ENCODE measurements at places on chromosomes 7 and 10. TPM values are rescaled to one million over a fixed set of nuclear protein-coding genes. Genes with fewer than 3 reads are reported as not detected.

DNA sequence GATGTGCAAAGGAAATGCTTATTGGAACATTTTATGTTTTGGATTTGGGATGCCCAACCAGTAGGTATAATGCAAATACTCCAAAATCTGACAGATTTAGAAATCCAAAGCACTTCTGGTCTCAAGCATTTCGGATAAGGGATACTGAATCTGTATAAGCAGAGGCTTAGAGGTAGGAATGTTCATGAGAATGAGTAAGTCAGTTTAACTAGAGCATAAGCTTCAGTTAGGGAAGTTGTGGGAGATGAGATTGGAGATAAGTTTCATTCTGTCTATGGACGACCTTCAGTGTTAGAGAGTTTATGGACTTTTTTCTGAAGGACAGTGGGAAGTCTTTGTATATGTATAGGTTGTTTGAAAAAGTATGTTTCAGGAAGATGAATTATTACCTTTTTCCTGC is 10.4 kb downstream of the TAX1BP1 start:
- DNase-seq: no peak

GRCh38 chr7:141118767-141119166 is 44.9 kb downstream of the TMEM178B start:
- no peak for DNase-seq

- no peak for DNase-seq
These were observed 61.3 kb downstream of the FOXL3 start for GRCh38 chr7:351256-351655.

DNA sequence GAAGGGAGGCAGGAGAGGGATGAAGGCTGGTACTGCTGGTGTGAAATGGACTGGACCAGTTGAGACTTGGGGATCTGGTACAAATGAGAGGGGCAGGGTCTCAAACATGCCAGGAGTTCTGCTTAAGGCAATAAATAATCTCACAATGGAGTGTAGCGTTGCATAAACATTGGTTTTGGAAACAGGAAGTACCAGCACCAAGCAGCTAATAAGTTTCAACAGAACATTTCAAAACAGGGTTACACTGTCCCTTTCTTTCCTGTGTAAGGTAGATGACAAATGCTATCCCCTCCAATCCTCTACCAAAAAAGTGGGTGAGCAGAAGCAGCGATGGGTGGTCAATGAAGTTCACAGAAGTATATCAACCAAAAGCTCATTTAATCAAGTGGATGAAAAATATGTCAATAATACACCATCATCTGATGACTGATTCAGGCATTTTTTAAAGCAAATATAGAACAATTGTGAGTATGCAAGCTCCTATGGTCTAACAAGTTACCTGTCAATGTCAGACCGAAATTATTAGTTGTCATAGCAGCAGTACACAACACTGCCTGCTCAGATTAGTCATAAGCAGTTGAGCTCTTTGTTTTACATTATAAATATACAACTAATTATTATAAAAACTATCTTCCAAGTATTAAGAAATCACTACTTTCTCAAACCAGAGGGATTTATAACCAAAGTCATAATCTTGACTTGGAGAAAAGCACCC is 220.0 kb downstream of the FAM107B start:
- DNase-seq: no peak

PAX4 gene
- total RNA-seq: not detected

NKX2-3 gene
- total RNA-seq: not detected

DOCK1 gene
- total RNA-seq: 31.9 TPM

Data from epithelial cell of proximal tubule (primary cell).